ENCODE measurements at places on chromosomes 7 and 10.

- peak; percentile 36 for DNase-seq
Measured at GRCh38 chr7:129607471-129608120, 3.9 kb upstream of the NRF1 start.

DNA sequence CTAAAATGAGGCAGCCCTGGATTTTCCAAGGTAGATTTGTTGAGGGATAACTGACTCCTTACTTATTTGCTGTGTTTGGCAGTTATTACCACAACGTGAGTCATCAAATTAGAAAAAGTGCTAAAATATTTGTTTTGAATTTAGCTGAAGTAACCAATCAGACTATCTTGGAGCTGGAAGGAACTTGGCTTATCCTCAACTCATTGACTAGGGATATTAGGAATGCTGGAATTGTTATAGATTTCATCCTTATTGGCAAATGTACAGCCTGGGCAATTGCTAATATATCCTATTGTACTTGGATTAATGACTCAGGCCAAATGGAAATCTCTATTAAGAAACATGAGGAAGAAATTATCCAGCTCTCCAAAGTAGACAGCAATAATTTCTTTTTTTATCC lies 1189.0 kb upstream of the LRRN3 start:
- no peak for DNase-seq

GRCh38 chr7:51040787-51041186 lies 258.1 kb upstream of the GRB10 start:
- DNase-seq = no peak

DNA sequence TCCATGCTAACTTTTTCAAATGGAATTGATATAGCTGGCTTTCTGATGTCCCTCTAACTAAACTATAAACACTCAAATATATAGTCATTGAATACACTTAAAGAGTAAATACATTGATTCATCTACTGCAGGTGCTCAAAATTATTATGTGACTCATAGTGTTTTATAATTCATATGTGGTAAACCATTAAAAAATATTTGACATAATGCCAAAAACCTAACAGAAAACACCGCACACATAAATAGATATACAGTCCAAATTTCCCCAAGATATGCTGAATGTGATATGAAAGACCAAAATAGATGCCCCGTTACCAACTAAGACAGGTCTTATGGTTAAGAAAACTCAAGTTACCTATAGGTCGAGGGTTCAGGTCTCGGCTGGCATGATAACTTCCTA lies 171.7 kb upstream of the SEMA3E start:
- DNase-seq = no peak

GRCh38 chr7:70598976-70599375 lies 533.0 kb upstream of the GALNT17 start:
- DNase-seq = no peak

- DNase-seq = no peak
Measured at GRCh38 chr7:105826143-105826542, 50.3 kb downstream of the ATXN7L1 start.

All from activated T-cell treated with anti-CD3 and anti-CD28 coated beads, Interleukin-2, amount 50 U/mL, for 1 hour (primary cell).